ENCODE measurements at places on chromosomes 4 and X.

GRCh38 chr4:53785996-53786395, 194.7 kb upstream of the LNX1 start:
- DNase-seq = no peak

DNA sequence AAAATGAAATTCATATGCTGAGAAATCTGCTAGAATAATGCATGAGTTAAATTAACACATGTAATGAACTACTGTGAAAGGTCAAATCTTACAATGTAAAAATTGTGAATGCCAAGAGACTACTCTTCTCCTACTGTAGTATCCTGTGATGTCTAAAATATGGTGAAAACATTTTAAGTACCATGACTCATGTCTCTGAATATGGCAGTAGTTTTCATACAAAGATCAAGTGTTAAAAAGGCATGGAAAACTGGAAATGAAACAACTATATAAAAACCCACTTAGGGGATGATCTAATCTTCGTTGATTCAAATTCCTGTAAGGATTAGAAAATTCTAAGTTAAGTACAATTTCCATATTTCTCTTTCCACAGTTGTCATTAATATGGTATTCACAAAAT, 221.3 kb downstream of the PPP3CA start:
- DNase-seq = no peak

DNA sequence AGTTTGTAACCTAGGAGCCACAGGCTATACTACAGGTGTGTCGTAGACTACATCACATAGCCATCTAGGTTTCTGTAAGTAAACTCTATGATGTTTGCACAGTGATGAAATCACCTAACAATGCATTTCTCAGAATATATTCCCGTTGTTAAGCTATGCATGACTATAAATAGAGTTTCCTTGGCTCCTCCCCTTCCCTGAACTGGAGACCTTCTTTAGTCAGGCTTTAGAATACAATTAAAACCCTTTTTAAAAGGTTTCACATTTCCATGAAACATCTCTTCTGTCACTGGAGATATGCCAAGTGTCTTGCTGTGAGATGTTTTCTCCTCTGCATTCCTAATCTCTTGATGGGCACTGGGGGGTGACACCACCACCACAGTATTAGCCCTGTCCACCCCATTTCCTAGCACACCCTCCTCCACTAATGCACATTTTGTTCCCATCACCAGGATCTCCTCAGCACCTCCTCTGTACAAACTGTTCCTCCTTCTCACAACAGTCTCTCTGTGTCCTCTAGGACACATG, 334.6 kb upstream of the CPEB2 start:
- DNase-seq = peak; percentile 13

- no peak for DNase-seq
These were observed 459.4 kb upstream of the LCORL start for GRCh38 chr4:18480928-18481327.

GRCh38 chr4:138300616-138301015, 58.5 kb upstream of the SLC7A11 start:
- DNase-seq = no peak

DNA sequence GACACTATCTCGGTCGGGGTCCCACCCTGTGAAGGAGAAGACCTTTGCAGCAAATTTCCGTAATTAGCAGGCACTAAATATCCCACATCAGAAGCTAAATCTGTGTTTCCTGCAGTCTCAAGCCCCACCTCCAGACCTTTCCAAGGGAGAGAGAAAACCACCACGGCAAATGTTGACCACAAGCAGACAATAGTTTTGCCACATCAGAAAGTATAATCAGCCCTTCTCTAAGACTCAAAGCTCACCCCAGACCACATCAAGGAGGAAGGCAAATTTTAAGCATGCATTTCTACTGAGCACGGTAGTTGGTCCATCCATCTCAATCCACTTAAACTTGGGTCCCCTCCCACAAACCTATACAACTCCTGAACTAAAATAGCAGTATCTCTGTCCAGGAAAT, 398.5 kb downstream of the GPM6A start:
- DNase-seq = peak; percentile 14

- DNase-seq = peak; percentile 72
These were observed 1.3 kb downstream of the NEUROG2 start for GRCh38 chr4:112514647-112515197.

- DNase-seq = no peak
These were observed 6.7 kb downstream of the PDK3 start for GRCh38 chrX:24471808-24472207.

DNA sequence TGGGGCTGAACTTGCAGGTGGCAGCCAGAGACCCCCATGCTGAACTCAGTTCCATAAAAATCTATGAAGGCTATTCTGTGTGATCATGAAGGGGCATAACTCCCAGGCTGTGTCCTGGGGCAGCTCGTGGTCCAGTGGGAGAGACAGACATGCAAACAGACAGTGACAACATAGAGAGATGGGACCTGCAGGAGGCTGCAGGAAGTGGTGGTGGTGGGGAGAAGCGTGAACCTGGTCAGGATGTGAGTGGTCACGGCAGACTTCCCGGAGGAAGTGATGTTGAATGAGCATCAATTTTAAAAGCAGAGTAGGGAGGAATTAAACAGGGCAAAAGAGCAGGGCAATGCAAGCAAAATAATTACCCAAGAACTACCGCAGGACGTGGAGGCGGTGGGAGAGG, 23.2 kb upstream of the SORCS2 start:
- DNase-seq = no peak

GRCh38 chr4:120056246-120056645, 10.4 kb downstream of the MAD2L1 start:
- DNase-seq = peak; percentile 26

- DNase-seq = no peak
These were observed 22.9 kb downstream of the SHISA3 start for GRCh38 chr4:42420140-42420539.

DNA sequence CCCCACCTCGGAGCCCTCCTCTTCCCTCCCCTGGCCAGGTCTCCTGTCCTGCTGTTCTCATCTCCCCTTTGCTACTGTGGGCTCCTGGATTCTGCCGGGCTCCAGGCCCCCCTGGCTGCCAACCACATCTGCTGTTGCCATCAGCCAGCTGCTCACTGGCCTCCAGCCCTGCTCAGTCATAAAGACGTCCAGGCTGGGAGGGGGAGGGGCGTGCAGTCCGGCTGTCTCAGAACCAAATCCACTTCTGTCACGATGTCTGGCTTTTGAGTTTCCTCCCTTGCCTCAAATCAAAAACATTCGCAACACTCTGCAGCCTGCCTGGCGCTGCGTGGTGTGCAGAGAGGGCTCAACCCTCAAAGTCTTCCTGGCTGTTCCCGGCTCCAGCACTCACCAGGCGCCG, 7.1 kb downstream of the RASL11B start:
- peak; percentile 70 for DNase-seq

- DNase-seq = no peak
These were observed 203.1 kb downstream of the FAT4 start for GRCh38 chr4:125517831-125518230.

GRCh38 chr4:61202638-61203435, 2.7 kb downstream of the ADGRL3 start:
- peak; percentile 95 for DNase-seq

DNA sequence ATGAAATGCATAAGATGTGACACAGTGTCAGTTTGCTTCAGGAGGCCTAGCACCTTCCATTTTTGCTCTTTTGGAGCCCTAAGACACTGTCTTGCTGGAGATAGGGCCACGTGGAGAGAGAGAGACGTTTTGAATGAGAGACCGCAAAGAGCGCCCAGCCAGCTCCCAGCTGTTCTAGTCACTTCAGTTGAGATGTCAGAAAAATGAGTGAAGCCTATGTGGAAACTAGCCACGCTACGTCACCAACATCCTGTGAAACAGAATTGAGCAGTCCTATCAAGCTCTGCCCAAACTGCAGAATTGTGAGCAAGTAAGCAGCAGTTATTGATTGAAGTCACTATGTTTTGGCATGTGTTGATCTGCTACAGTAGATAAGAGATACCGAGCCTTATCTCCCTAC, 13.1 kb downstream of the GPR82 start:
- DNase-seq = no peak

DNA sequence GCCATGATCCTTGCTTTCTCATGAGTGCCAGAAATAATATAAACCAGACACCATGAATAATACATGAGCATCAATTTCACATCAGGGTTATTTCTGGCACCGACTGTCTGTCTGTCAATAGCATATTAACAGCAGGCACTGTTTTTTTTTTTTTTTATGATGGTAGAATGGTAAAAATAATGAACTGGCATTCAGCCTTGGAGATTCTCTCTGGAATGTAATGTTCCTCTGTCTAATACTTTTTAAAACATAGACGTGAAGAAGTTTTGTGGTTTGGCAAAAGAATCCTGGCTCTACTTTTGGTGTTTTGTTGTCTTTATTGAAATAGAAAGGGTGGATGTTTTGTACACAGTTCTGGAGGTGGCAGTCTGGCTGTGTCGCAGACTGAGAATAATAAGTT, 874.6 kb upstream of the PRKX start:
- no peak for DNase-seq
